ENCODE measurements at places on chromosomes 1 and 21.

DNA sequence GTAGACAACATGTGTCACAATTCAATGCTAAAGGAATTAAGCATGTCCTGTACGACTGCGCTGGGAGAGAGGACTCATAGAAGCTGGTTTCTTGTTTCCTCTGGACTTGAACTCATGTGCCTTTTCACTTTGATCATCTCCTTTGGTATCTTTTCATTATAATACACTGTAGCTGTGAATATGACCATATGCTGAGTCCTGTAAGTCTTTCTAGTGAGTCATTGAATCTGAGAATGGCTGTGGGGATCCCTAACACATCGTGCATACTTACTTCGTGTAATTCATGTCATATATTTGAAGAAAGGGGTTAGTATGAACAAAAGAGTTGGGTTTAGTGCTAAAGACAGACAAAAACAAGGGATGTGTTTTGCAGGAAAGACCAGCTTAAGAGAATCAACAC, 148.1 kb upstream of the RUNX1 start:
- no peak for DNase-seq

GRCh38 chr1:219269171-219269570, 95.5 kb downstream of the LYPLAL1 start:
- DNase-seq, result no peak

DNA sequence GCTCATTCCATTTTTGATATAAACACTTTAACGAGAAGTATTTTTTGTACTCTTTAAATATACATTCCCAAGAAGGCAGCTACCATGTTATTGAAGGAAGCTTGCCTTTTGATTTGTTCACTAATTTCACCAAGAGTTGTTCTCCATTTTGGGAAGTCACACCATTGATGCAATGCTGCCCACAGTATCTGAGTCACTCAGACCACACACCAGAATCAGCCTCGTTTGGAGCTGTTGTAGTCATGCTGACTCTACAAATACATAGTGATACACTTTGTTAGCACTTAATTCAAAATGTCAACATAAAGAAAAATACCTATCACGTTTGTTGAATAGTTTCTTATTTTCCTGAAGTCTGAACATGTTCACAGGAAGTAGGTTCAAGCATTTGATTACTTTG, 78.7 kb downstream of the PAPPA2 start:
- DNase-seq, result no peak

- no peak for DNase-seq
These were observed 70.1 kb downstream of the ROR1 start for GRCh38 chr1:63843884-63844283.

- no peak for DNase-seq
These were observed 3.9 kb upstream of the HAO2 start for GRCh38 chr1:119364640-119365039.

- no peak for DNase-seq
These were observed 60.2 kb upstream of the CFAP126 start for GRCh38 chr1:161427733-161428516.

DNA sequence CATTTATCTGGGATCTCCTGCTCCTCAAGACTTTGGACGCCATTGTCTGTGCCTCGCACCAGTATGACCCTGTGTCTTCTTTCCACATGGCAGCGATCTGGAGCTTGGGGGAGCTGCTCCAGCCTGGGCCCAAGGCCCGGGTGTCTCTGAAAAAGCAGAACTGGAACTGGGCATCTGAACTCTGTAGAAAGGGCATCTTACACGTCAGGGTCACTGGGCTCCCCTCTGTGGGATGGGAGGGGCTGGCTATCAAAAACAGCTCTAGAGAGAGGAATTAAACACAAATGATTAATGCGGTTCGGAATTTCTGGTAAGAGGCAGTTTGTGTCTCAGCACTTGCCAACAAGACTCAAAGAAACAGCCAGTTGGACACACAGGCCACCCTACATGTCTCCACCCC, 16.1 kb downstream of the FCRL1 start:
- no peak for DNase-seq

DNA sequence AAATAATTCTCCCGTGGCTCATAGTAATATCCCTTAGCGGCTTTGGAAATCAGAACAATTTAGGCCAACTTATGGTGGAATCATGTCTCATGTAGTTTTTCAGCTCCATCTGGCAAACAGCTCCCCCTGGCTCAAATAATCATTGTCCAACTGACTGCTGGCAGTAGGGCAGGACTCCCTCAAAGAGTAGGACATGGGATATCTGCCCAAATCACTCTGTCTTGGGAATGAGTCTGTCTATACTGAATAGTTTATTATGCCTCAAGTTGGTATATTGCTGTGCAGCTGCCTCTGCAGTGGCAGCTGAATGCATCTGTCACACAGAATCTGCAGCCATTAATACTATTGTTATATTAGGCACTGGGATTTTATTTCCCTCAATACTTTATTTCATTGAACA, 255.7 kb downstream of the COL11A1 start:
- DNase-seq, result no peak

- DNase-seq, result no peak
These were observed 676.6 kb downstream of the USP25 start for GRCh38 chr21:16406355-16406754.

DNA sequence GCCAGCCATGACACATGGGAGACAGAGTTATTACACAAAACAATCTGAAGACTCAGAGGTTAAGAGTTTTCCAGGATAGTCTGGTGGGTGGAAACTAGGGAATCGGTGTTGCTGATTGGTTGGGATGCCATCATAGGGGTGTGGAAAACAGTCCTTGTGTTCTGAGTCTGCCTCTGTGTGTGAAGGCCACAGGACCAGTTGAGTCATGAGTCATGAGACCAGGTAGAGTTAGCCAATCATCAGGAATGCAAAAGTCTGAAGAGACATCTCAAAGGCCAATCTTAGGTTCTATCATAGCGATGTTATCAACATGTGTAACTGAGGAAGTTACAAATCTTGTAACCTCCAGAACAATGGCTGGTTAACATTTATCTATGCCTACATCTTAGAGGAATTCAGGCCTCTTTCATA, 49.7 kb upstream of the NEK7 start:
- no peak for DNase-seq

GRCh38 chr1:75034376-75034775, 99.8 kb upstream of the LHX8 start:
- DNase-seq, result no peak

- DNase-seq, result no peak
These were observed 6.2 kb downstream of the ZMYM1 start for GRCh38 chr1:35085421-35085820.

GRCh38 chr1:164774819-164775654, 216.1 kb downstream of the PBX1 start:
- DNase-seq, result no peak
